ENCODE measurements at places on chromosomes 16 and 17.

- no peak for DNase-seq
These were observed 101.2 kb downstream of the FTO start for GRCh38 chr16:53805113-53805512.

- DNase-seq: no peak
These were observed 6.0 kb upstream of the NDRG4 start for GRCh38 chr16:58493756-58494431.

DNA sequence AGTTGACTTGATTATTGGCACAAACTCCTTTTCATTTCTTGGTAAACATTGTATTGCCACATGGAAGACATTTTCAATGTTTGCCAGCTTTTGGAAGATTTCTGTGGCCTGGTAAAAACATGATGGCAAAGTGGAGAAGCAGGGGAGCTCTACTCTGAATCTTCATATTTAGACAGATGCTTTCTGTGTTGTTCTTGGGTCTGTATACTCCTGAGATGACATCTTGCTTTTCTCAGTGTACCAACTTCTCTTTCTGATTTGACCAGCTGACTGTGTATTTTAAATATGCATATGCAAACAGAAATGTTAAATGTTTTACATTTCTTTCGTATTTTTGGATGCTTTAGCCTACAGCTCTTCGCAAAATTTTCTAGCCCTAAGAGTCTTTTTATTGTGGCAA, 366.2 kb upstream of the MON1B start:
- DNase-seq: no peak

DNA sequence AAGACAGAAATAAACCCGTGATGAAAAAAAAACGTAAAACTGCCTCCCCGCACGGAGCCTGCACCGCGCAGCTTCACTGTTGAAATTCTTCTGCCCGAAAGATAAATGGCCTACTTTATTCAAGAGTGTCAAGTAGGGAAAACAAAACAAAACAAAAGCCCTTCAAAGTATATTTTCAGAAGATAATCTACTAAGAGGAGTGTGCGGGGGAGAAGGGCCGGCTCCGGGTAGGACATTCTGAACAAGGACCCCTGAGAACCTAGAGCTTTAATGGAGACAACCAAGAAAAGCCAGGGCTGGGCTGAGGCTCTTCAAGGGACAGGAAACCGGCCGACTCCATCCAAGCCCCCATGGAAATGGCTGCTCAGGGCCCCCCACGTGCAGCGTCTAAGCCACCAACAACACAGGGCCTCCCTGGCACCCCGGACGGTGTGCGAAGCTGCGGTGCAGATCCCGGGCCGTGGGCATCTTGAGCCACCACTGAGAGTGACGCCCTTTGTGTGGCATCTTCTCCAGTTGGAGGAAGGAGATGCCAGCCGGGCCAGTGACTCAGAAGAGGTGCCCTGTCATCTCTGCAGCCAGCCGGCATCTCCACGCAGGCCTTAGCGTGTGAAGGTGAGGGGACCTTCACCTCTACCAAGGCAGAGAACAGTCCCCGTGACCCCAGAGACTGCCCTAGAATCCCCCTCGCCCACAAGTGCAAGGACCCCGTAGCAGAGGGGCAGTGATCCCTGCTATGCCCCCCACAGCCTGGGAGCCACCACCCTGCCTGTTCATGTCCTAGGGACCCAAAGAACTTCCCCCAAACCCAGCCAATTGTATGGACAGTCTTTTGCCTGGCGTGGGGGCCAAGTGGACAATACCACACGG, 250.8 kb downstream of the C16orf95 start:
- no peak for DNase-seq

DNA sequence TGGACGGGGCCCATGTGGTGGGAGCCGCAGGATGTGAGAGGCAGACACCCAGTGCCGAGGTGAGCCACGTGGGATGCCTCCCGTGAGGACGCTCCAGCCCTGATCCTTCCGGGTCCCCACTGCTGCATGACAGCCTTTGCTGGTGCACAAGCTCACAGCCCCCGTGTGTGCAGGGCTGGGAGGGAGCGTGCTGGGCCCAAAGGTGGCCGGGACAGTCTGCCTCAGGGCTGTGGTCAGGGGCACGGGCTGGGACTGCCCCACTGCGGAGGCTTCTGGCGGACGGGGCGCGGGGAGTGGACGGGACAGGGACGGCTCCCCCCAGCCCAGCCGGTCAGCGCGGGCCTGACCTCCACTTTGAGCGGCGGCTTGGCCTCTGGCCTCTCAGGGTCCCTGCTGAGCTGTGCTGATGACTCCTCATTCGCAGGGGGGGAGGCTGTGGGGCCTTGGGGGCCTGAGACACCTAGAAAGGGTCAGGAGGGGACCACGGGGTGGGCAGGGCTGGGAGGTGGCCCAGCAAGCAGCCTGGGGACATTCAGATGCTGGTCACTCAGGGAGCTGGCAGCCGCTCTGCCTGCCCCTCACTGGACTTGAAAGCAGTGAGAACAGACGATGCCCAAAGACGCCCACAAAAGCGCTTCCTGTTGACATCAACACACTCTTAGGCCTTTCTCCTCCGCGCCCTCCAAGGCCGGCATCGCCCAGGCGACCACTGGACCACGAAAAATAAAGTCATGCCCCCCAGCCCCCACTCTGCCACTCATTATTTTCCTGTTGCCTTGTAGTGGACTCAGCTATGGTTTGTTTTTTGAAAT, 9.3 kb upstream of the METRNL start:
- no peak for DNase-seq

- DNase-seq: no peak
These were observed 23.3 kb downstream of the SHISA6 start for GRCh38 chr17:11264183-11264871.

- DNase-seq: no peak
These were observed 194.9 kb upstream of the RBFOX1 start for GRCh38 chr16:7137560-7138330.

GRCh38 chr16:12678983-12679382, 124.7 kb downstream of the CPPED1 start:
- no peak for DNase-seq

GRCh38 chr16:19219836-19220235, 51.8 kb downstream of the SYT17 start:
- DNase-seq: no peak

DNA sequence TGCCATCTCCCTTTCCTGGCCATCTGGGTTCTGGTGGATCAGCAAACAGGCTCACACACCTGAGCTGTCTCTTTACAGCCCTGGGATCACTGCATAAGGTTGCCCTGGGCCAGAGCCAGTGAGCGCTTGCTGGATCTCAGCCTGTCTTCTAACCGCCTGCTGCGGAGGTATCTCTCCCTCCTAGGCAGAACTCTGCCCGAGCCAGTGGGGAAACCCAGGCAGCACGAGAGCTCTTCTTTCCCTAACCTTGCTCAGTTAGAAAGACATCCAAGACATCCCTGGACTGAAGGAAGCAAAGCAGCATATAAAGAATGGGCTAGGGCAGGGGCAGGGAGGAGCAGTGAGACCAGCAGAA, 6.4 kb downstream of the HAS3 start:
- no peak for DNase-seq

GRCh38 chr17:2904135-2904534, 107.9 kb downstream of the RAP1GAP2 start:
- DNase-seq: no peak

GRCh38 chr16:54099627-54100026, 187.0 kb downstream of the IRX3 start:
- no peak for DNase-seq

DNA sequence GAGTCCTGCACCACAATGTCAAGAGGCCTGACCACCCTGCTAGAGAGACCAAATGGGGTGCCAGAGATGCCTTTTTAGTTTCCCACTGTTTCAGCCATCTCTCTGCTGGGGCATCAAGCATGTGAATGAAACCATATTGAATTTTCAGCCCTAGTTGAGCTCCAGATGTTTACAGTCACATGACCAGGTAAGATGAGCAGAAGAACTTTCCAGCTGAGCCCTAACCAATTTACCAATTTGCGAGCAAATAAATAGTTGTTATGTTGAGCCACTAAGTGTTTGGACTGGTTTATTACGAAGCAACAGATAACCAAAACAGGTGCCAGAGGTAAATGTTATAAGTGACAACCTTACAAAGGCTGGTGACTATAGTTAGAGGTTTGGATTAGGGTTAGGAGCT, 209.1 kb upstream of the CCL2 start:
- no peak for DNase-seq

DNA sequence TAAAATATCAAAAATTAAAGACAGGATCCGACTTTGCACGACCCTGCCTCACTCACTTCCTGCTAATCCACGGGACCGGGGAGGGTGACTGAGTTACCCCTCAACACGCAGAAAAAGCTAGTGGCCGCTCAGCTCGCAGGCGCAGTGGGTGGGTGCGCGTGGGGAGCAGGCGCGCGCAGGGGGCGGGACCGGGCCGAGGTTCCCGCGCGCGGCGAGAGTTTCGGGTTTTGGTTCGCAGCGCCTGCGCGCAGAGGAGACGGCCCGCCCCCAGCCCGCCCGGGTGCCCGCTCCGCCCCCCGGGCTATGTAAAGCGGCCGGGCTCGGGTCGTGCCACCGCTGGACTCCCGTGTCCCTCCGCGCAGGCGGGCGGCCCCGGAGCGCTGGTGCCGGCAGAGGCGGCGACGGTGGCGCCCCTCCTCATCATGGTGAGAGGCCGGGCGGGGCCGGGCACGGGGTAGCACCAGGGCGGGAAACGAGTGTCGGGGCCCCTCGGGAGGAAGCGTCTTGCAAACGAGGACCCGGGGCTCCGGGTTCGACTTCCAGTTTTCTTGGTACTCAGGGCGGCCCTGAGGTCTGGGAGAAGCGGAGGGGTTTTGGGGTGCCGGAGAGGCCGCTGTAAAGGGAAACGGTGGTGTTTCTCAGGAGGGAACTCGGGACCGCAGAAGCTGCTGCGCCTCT, at the start of gene CNP:
Gene CNP, plus strand, starts transcription at position 333 of the 678 bp plus-strand sequence. Its CDS starts 90 bp downstream, at position 423.
- DNase-seq: peak; percentile 84

- no peak for DNase-seq
These were observed 5.3 kb upstream of the TAOK1 start for GRCh38 chr17:29384901-29385300.

DNA sequence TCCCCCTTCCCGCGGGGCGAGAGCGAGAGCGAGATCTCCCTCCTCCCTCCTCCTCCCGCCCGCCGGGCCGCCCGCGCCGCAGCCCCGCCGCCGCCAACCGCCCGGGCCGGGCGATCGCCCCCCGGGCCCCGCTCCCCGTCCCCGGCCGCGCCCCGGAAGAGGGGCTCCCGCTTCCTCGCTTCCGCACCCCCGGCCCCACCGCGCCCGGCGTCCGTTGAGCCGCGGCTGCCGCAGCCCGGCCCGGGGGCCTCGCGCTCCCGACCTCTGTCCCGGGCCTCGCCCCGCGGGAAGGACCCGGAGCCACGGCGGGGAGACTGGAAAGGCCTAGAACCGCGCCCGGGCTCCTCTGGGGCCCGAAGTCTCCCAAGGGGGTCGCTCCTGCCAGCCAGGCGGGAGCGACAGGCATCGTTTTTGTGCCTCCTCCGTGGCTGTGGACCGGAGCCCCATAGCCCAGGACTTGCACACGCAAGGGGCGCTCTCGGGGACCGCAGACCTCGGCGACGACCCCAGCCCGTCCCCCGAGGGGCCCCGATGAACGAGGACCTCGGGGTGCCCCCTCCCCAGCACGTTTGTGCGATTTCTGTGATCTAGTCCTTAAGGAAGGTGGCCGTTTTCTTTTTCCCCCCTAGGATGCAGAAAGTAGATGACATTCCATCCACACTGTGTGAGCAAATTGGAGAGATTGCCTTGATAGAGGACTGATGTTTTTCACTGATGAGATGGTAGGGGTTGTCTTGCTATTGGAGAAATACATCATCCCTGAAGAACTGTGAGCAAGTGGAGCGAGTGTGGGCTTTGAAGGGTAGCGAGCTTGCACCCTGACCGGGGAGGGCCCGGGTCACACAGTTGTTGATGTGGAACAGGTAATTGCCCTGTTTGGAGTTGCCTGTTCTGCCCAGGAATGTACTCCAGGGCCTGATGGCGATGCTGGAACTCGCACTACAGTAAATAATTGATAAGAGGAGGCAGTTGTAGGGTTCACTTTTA, 611 bp downstream of the BANP start:
- no peak for DNase-seq

- DNase-seq: no peak
These were observed 10.2 kb downstream of the CBX4 start for GRCh38 chr17:79829004-79829403.

- DNase-seq: no peak
These were observed 10.1 kb upstream of the KRTAP17-1 start for GRCh38 chr17:41325611-41326010.

DNA sequence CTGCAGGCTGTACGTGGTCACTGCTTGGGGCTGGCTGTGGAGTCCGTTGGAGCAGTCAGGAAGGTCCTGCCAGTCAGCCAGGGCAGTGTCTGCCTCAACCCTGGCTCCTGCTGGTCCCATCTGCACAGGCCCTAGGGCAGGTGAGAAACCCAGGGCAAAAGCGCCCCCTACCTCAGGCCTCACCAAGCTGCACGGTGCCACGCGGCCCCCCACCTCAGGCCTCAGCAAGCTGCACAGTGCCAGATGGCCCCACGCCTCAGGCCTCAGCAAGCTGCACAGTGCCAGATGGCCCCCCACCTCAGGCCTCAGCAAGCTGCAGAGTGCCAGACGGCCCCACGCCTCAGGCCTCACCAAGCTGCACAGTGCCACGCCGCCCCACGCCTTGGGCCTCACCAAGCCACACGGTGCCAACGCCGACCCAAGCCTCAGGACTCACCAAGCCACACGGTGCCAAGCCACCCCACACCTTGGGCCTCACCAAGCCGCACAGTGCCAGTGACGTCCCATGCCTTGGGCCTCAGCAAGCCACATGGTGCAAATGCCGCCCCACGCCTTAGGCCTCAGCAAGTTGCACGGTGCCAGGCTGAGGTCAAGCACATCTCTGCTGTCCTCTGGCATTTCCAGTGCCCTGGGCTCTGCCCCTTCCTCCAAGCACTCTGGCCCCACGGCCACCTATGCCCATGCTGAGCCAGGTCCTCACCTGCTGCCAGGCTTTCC, 5.5 kb downstream of the TMEM204 start:
- no peak for DNase-seq
